ENCODE measurements at places on chromosomes 1 and 21.
A peak's percentile ranks its signal among the peaks of the same experiment; 100 is the strongest.

- no peak for DNase-seq
These were observed 184.7 kb upstream of the CACYBP start for GRCh38 chr1:174815036-174815435.

- DNase-seq = no peak
These were observed 36.3 kb downstream of the DMAP1 start for GRCh38 chr1:44249543-44249942.

- no peak for DNase-seq
These were observed 37.6 kb downstream of the PTGFRN start for GRCh38 chr1:116947092-116947860.

- no peak for DNase-seq
These were observed 2.5 kb downstream of the AGRN start for GRCh38 chr1:1022302-1023009.

GRCh38 chr1:160628799-160629263 is 18.0 kb downstream of the SLAMF1 start:
- no peak for DNase-seq

DNA sequence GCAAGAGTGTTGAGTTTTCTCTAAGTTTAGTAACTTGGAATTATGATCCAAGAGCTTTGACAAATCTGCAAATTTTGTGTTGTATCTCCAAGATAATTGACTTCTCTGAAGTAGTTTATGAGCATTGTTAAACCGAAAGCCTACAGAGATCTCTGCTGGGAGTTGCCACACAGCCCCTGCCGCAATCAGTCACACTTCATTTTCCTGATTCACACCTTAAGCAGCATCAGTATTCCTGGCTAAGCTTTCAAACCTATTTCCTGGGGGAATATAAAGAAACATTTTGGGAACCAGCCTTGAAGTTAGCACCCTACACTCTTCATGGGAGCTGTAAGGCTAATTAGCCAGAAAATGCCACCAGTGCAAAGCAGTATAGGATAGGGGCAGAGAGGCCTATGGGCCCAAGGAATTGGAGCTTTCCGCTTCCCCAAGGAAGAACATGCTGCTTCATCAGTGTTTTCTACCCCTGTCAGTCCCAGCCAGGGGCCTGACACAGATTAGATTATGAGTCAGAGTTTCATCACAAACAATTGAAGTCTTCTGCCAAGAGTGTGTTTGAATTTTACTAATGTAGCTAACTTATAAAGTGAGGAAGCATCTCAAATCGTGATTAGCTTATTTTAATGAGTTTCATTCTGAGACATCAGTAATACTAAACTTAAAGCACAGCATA is 23.2 kb upstream of the CACYBP start:
- no peak for DNase-seq

DNA sequence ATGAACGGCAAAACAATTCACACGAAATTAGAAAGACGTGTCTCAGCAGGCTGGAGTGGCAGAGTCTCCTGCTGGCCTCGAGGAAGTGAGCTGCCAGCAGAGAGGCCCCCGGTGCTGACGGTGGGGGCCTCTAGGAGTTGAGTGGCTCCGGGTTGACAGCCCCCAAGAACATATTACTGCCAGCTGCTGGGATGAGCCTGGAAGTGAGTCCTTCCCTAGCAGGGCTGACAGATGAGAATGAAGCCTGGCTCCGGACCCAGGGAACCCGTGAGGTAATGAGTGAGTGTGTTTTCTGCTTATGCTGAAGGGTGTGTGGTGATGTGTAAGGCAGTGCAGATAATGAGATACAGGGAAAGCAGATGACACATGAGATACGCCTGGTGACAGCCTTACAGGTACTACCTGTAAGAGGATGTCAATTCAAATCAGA is 23.5 kb upstream of the LRRC47 start:
- no peak for DNase-seq

DNA sequence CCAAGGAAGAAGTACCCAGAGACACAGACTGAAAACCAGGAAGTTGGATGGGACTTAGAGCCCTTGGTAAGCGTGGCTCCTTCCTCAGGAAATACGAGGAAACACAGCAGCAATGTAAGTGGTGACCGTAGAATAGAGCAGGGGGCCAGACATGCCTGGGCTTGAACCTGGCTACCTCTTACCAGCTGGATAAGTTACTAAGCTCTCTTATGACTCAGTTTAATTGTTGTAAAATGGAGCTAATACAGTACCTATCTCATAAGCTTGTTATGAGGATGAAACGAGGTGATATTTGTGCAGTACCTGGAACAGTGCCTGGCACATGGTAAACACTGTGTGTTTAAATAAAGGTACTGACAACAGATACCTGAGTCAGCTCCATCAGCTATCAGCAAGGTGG is 19.2 kb downstream of the EBNA1BP2 start:
- DNase-seq = no peak

GRCh38 chr1:67001682-67002425 is 52.1 kb downstream of the SLC35D1 start:
- no peak for DNase-seq

GRCh38 chr1:160192234-160192633 is 1.9 kb downstream of the CASQ1 start:
- no peak for DNase-seq

DNA sequence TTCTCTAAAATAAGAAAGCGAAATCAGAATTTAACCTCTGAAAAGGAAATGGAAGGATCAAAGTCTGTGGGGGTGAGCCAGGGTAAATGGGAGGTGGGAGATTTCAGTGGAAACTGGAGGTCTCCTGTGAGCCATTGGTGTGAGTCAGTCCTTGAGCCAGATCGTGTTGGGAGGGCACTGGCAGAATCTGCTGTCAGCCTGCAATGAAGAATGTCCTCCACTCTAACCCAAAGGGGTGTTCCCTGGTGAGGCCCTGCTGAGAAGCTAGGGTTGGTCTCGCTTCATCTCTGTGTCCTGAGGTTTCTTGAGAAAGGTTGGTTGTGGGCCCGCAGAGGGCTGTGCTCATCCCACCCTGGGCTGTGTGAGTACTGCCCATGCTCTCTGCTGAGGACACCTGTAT is 2.4 kb downstream of the QSOX1 start:
- DNase-seq = no peak

DNA sequence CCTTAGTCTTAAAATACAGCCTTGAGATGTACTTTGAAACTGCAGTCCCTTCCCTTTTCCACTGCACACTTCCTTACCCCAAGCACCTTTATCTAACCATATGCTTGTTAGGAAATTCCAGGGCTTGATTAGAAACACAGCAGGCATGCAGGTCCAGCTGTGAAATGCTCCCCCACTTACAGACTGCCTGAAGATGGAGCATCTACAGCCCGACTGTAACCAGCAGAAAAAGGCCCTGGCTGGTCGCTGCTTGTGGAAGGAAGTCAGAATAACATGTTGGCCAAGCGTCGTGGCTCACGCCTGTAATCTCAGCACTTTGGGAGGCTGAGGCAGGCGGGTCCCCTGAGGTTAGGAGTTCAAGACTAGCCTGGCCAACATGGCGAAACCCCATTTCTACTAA is 37.2 kb downstream of the VN1R5 start:
- DNase-seq = peak; percentile 28

DNA sequence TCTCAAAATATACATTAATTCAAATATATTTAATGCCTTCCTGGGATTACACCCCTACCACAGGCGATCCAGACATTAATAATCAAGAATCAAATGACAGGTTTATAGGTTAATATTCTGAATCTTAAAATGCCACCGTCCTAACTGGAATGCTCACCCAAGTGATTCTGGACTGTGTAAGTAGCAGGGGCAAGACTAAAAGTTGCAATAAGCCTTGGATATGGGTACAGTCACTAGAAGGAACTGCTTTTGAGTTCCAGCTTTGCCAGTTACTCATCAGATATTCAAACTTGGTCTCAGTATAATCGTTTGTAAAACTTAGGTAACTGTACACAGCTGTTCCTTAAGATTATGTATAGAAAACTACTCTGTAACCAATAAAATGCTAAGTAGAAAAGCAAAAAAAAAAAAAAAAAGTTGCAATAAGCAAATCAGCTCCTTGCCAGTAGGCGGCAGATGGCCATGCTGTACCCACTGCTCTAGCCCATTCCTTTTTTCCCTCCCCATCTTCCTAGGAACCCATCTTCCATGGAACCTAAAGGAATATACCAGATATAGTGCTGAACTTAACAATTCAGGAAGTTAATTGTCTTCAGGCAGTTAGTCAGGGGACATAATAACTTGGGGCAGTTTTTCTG is 10.5 kb downstream of the RO60 start:
- no peak for DNase-seq

GRCh38 chr1:154628121-154628405 is 20.1 kb upstream of the ADAR start:
- DNase-seq = no peak

- no peak for DNase-seq
These were observed 125.6 kb upstream of the LMO4 start for GRCh38 chr1:87202922-87203655.

DNA sequence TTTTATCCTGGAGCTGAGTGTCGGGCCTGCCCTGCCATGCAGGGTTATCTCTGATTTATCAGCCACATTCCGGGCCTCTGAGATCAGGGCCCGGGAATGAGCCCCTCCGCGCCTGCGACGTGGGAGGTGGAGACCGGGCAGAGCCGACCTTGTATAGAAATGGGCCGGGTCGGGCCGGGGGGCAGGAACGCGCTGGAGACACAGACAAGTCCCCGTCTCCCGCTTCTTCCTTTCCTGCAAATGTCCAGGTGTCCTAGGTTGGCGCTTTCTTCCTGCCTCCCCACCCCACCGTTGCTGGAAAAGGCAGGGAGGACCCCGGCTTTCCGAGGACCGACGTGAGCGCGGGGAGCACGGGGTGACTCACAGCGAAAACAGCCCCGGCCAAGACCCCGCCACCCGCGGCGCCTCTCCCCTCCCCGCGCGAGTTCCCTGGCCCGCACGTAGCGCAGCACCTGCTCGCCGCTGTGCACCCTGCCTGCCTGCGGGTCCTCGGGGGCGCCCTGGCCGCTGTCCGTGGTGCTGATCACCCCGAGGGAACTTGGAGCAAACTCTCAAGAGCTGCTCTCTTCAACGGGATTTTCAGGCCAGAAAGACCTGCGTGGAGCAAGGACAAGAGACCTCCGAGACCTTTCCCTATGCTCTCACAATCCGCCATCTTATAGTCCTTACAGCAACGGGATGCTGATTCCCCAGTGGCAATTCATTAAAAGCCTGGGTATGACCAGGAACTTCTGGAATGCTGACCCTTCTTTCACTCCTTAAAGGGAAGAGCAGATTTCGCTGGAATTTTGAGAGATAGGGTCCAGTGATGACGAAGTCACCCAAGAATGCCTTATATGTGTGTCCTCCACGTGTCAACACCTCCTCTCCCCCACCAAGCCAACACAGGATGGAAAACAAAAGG is 475 bp upstream of the NPPB start:
- no peak for DNase-seq

GRCh38 chr1:178490136-178490535 is 6.6 kb downstream of the CLEC20A start:
- DNase-seq = no peak

GRCh38 chr1:179082333-179082998 is 596 bp downstream of the TOR3A start:
- no peak for DNase-seq

DNA sequence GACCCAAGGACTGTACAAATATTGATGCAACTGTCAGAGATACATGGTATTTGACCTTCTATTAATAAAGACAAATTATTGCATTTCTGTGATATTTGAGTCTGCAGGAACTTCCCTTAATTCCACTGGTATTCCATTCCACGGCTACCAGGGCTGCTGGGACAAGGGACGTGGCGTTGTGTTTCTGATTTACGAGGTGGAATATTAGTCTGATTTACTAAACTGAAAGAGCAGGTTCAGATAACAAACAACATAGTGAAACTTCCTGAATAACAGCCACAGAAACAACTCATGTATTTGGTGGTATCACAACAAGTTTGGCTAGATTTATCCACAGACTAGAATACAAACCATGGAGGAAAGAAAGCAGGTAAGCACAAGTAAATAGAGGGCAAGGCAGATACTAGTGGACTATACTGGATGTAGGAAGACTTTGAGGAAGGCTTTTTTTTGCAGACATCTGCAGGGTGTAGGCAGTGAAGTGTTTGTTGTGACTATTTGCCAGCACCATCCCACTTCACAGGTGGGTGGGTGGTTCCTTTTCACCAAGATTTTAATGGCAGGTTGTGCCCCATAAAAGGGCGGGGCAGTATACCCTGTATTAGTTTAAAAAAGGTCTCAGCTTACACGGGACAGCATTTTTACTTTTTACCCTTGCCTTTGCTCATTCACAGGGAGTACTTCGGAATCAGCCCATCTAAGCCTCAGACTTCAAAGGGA is 100.4 kb downstream of the FGGY start:
- no peak for DNase-seq

DNA sequence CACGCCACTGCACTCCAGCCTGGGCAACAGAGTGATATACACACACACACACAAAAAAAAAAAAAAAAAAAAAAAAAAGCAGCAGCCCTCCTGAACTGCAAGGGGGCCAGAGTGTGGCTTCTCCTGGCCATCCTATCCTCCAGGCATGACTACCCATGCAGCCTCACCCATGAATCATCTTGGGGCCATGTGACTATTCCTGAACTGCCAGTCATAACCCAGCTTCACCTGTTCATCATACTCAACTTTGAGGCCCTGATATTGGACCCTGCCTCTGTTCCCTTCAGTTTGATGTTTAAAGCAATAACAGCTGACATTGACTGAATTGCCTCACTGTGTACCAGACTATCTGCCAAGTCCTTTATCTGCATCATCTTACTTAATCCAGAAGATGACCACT is 2.8 kb upstream of the HPCAL4 start:
- DNase-seq = no peak

DNA sequence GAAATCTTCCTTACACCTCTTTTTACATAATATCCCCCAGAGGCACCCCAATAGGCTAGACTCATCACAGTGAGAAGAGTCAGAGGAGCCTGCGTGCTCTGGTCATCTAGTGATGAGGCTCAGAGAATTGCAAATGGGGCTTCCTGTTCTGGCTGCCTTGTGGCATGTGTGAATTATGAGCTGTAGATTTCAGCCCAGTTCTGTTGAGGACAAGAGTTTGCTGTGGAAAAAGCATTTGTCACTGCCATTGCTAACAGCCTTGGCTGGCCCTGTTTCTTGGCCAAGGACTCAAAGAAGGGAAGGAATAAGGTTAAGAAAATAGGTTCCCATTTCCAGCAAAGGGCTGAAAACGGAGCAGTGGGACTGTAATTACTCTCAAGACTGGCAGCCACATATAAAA is 30.7 kb downstream of the MRAP start:
- no peak for DNase-seq

GRCh38 chr1:213533125-213533524 is 454.6 kb upstream of the PROX1 start:
- no peak for DNase-seq
